Pancreas (tissue), 10 donors: ENCODE measurements at places on chromosomes 12 and 14.

DNA sequence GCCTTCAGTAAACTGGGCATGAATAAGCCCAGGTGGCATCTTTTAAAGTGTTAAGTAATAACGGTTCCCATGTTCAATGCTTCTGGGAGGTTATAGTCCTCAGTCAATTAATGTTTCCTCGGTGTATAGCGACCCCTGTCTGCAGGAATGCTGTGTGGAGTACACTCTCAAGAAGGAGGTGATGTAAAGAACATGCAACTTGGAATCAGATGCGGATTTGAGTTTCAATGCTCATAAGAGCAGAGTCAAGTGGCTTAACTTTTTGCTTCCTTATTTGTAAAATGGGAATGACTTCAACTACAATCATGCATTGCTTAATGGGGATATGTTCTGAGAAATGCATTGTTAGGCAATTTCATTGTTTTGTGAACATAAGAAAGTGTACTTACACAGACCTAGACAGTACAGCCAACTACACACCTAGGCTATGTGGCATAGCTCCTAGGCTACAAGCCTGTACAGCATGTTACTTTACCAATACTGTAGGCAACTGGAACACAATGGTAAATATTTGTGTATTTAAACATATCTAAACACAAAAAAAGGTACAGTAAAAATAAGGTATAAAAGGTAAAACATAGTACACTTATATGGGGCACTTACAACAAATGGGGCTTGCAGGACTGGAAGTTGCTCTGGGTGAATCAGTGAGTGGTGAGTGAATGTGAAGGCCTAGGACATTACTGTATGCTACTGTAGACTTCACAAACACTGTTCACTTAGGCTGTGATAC lies 6.7 kb upstream of the MRPS35 start:
- peak; percentile 54 for DNase-seq

DNA sequence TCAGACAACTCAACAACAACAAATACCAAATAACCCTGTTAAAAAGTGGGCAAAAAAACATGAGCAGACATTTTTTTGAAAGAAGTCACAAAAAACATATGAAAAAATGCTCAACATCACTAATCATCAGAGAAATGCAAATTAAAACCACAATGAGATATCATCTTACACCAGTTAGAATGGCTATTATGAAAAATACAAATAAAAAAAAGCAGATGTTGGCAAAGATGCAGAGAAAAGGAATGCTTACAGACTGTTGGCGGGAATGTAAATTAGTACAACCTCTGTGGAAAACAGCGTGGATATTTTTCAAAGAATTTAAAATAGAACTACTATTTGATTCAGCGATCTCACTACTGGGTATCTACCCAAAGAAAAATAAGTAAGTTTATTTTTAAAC lies 114.0 kb downstream of the SLC38A4 start:
- no peak for DNase-seq

DNA sequence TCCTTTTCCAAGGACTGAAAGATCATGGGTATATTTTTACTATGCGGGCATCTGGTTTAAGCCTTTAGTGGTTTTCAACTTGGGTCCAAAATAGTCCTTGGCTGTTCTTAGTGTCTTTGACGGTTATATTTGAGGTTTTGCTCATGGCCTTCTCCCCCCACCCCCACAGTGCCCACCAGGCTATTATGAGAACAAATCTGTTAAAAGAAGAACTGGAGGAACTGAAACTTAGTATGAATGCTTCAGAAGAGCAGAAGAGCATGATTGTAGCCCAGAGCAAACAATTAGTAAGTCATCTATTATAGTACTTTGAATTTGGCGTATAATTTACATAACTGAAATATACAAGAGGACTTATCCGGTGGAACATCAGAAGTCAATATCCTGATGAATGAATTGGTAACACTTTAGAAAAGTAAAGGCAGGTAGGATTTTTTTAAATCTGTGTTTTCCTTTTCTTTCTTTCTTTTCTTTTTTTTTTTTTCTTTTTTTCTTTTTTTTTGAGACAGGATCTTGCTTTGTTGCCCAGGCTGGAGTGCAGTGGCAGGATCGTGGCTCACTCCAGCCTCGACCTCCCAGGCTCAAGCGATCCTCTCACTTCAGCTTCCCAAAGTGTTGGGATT lies 71.8 kb upstream of the BCAT1 start:
- DNase-seq: no peak

- DNase-seq: no peak
Observed at GRCh38 chr12:93387780-93388179, 10.1 kb downstream of the NUDT4 start.

DNA sequence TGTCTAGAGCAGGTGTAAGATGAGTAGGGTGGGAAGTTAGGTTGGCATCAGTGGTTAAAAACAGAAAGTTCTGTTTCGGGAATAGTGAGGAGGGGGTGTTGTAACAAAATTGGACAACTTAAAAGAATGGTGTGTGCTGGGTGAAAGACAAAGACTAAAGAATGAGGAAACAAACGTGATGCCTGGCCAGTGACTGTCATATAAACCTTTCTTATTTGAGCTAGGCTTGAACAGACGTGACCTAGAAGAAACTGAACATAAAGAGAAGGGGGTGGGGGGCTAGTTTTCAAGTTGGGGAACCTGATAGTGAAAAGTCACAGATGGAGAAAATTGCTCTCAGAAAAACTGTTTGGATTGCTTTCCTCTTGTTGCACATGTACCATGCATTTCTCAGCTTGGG lies 39.6 kb downstream of the RAD52 start:
- DNase-seq: no peak
